Temporal lobe (tissue), 4 donors: ENCODE measurements at places on chromosomes 6 and 20. TPM values are rescaled to one million over a fixed set of nuclear protein-coding genes. Genes with fewer than 3 reads are reported as not detected.

The CLPSL2 gene
- total RNA-seq, result not detected

The SLC22A7 gene
- total RNA-seq, result 0.25 TPM

The ERMARD gene
- total RNA-seq, result 18.9 TPM

The SCRT2 gene
- 4.7 TPM for total RNA-seq

The SAMD5 gene
- 10.3 TPM for total RNA-seq

The RAET1L gene
- 0.25 TPM for total RNA-seq

The PRPH2 gene
- total RNA-seq, result 3.4 TPM

The DOK5 gene
- total RNA-seq, result 152 TPM

The HLA-DPA1 gene
- 0.49 TPM for total RNA-seq

The MDFI gene
- 8.4 TPM for total RNA-seq

The POU5F1 gene
- total RNA-seq, result not detected

The LAMA2 gene
- 11.8 TPM for total RNA-seq

The ABCC10 gene
- 15.2 TPM for total RNA-seq

The SRMS gene
- not detected for total RNA-seq

The RIMS1 gene
- 233 TPM for total RNA-seq

The LGSN gene
- 0.25 TPM for total RNA-seq

The WFDC6 gene
- not detected for total RNA-seq

The MYB gene
- total RNA-seq, result 2.5 TPM

The LPA gene
- total RNA-seq, result 0.25 TPM

The HFE gene
- 1.2 TPM for total RNA-seq
